ENCODE measurements at places on chromosomes 3 and 15.

- DNase-seq, result no peak
These were observed 48.9 kb upstream of the ZDHHC23 start for GRCh38 chr3:113898892-113899291.

GRCh38 chr3:104461431-104461830 lies 905.3 kb upstream of the ALCAM start:
- no peak for DNase-seq

- DNase-seq, result no peak
These were observed 25.5 kb upstream of the SKOR1 start for GRCh38 chr15:67799801-67800205.

DNA sequence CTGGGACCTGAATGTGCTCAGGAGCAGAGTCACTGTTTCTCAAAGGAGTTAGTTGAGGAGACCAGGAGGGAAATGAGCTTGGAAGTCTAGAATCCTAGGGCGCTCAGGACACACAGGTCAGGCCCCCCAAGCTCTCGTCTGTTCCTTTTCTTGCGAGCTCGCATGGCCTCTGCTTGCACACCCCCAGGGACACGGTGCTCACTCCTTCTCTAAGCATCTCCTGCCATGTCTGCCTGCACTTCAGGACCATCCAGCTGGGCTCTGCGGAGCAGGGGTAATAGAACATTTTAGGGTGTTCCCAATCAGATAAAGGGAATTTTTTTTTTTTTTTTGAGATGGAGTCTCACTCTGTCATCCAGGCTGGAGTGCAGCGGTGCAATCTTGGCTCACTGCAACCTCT lies 213.2 kb downstream of the XXYLT1 start:
- no peak for DNase-seq

- no peak for DNase-seq
These were observed 29.4 kb upstream of the KLHL6 start for GRCh38 chr3:183584914-183585280.

- no peak for DNase-seq
These were observed 76.0 kb downstream of the SRGAP3 start for GRCh38 chr3:9173445-9173844.

DNA sequence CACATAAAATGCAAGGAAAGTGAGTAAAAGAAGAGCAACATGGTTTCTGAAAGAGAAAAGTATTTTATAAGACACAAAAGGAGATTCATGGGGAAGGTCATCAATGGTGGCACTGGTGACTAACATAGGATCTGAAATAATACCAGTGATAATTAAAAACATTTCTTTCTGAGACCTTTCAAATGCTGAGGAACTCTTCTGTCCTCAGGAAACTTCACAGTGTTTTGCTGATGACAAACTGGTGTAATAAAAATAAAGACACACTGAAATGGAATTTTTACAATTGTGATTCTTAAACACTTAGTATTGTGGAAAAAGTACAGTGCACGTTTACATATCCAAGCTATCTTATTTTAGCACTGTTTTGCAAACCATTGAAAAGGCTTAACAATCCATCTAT lies 80.4 kb upstream of the ZBTB20 start:
- no peak for DNase-seq

DNA sequence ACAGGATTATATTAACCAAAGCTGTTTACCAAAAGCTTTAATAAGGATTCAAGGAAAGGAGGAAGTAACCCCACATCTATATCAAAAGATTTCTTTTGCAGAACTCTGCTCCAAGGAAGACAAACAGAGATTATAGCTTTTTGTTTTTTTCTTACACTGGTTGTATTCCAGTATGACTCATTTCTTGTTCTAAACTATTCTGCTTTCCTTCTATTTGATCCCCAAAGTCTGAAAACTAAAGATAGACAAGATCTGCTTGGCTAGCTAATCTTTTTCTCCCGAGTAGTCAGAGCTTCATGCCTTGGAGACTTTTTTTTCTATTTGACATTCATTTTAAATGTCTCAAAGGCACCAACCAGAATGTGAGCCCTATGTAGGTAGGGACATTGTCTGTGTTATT lies 36.8 kb upstream of the FRMD5 start:
- DNase-seq, result no peak

- no peak for DNase-seq
These were observed 67.7 kb downstream of the SLC30A4 start for GRCh38 chr15:45454814-45455213.

- no peak for DNase-seq
These were observed 104.0 kb upstream of the SLC6A6 start for GRCh38 chr3:14298442-14298841.

DNA sequence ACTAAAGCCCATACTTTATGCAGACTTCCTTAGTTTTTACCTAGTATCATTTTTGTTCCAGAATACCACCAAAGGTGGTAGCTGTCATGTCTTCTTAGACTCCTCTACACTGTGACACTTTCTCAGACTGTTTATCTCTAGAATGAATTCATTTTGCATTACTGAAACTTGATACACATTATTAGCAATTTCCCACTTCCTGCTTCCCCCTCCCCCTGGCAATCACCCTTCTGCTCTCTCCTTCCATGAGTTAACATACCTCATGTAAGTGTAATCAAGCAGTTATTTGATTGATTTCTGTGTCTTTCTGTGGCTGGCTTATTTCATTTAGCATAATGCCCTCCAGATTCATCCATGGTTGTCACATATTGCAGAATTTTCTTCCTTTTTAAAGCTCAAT lies 204.9 kb downstream of the STAG1 start:
- no peak for DNase-seq

GRCh38 chr3:112460519-112461195 lies 38.6 kb downstream of the BTLA start:
- DNase-seq, result no peak

- DNase-seq, result no peak
These were observed 385.6 kb downstream of the SHQ1 start for GRCh38 chr3:72462595-72463011.

DNA sequence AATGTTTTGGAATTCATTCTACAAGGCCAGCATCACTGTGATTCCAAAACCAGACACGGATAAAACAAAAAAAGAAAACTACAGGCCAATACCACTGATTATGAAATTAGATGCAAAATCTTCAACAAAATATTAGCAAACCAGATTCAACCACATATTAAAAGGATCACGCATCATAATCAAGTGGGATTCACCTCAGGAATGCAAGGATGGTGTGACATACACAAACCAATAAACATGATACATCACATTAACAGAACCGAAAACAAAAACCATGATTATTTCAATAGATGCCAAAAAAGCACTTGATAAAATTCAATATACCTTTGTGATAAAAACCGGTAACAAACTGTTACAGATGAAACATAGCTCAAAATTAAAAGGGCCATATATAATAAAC lies 48.9 kb downstream of the DLG1 start:
- DNase-seq, result no peak

GRCh38 chr15:49863431-49864224 lies 242.8 kb downstream of the DTWD1 start:
- DNase-seq, result no peak

DNA sequence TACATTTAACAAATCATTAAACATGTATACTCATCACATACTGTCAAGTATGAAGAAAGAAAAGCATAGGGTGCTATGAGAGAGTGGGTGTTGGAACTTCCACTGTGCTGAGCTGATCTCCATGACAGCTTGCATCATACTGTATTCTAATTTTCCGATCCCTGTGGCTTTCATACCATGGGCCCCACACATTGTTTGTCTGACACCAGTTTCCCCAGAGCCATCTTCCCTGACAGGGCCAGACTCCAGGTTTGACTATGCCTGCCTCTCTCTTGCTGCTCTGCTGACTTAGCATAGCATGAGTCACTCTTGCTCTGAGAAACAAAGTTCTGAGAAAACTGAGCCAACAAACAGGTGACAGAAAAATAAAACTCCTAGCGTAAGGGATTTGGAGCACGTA lies 37.0 kb upstream of the CASR start:
- DNase-seq, result no peak

DNA sequence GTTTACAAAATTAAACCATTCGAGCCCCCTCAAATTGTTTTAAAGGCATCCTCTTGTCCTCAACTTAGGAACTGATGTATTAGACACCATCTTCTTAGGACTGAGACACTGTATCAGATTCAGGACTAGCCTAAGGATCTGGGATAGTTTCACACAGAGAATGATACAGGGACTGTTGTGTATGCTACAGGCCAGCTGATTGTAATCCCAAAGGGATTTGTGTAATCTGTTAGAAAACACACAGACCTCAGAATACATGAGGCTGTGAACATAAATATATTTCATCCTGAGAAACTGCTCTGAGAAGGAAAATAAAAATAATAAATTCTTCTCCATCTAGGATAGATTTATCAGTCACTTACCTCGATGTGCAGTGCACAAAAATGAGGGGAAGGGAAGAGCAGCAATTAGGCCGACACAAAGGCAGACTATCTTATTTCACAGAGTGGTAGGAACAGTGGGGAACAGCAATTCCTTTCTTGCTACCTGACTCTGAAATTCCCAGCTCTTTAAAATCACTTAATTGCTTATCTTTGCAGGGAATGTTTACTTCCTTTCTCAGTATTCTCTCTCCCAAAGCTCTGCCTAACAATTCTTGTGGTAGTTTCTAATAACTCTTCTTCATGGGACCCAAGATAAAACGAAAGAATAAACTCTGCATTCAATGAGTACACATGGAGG lies 322.5 kb downstream of the MAGI1 start:
- no peak for DNase-seq

- DNase-seq, result no peak
These were observed 41.4 kb downstream of the NFKBIZ start for GRCh38 chr3:101890716-101891115.

- DNase-seq, result no peak
These were observed 17.4 kb downstream of the PGBD4 start for GRCh38 chr15:34119291-34119690.

DNA sequence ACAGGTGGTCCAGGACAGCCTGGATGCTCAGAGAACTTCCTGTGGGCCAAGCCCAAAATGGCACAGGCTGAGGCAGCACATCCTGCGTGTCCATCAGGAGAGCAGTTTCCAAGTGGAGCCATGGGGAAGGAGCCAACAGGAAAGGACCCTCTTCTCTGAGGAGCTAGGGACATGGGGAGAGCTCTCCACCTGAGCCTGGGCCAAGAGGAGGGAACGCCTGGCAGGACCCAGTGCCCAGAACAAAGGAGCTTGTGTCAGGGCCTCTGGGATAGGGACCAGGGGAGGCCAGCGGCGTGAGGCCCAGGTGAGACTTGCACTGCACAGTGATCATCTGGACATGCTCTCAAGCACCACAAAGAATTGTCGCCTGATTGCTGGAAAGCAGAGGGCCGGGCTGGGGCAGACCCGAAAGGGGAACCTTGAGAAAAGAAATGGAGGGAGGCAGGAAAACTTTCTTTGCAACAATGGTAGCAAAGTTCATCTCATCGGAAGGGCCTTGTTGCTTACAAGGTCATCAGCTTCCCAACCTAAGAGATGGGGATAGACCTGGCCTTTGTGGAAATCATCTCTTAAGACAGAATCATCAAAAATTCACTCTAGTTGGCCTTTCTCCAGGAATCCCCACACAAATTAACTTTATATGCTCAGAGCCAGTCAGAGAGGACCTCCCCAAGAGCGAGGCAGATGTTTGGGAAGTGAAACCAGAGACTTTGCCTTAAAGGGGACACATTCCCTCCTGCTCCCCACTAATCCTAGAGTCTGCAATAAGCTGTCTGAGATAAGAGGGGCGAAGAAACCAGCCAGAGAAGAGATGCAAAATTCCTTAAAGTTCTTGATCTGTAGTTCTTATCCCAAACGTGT lies 47.7 kb upstream of the HES1 start:
- no peak for DNase-seq

DNA sequence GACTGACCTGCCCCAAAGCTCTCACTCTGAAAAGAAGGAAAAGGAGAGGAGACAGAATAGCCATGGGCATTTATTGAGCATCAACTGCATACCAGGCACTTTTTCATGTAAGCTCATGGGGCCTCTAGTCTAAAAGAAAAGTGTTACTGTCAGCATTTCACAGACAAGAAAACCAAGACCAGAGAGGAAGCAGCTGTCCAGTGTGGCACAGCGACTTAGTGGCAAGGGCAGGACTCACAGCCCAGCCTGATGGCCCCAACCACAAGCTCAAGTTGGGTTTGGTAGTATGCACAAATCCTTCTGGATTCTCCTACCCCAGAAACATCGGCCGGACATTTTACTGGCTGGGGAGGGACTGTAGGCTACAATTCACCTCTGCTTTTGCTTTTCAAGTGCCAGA lies 5.8 kb downstream of the EFCC1 start:
- no peak for DNase-seq

- DNase-seq, result no peak
These were observed 18.7 kb downstream of the MYO1E start for GRCh38 chr15:59353994-59354416.

DNA sequence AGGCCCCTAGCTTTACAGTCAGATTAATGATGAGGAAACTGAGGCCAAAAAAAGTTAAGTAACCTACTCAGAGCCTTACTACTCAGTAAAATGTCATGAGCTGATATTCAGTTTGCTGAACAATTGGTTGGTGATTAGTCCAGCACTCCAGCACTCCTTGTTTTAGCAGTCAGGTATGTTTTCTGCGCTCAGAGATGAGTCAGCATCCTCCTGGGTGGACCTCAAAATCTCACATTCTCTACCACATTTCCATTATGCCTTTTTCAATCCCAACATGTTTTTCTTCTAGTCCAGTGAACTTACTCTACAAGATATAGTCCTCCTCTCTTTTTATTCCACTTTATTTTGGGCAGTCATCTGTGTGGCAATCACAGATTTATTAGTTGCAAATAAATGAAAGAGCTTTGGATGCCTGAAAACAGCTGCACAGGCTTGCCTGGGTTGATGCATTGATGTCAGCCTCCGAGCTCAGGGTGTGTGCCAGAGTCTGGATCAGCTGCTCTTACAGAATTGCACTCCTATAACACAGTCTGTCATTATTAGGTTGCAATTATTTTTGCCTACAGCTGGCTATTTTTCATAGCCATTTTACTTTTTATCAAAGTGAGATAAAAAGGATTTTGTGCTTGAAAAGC lies 133.2 kb downstream of the ARPP21 start:
- DNase-seq, result no peak

DNA sequence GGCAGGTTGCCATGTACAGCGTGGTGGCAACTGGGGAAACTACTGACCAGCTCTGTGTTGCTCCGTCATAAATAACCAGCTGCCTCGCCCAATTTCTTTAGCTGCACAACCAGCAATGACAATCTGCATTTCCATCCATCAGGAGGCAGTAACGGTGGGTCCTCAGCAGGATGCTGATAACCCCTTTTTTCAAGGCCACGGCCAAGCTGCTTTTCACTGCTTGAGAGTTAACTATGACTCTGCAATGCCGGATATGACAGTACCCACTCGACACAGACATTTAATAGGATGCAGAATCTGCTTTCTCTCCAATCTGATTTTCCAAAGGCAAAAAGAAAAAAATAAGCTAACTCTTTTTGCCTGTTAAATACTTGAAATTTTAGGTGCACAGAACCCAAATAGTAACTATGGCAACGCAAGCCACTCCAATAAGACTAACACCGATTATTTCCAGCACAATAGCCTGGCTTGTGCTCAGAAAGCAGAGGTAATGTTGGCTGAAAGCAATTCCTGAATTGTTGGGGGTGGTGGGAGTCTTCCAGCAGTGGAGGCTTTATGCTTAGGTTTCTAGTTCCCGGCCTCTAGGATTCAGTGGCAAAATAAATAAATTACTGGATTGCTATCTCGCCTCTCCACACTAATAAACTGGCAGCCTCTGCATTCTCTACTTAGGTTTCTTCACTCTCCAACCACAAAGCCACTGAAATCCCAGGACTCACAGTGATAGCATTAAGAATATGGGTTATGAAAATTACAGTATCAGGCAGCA lies 31.2 kb upstream of the SRGAP3 start:
- DNase-seq, result no peak

All from HuH-7.5 (cell line).